ENCODE measurements at places on chromosomes 4 and X.

GRCh38 chr4:8754634-8755589 is 116.7 kb downstream of the HMX1 start:
- DNase-seq: no peak

GRCh38 chr4:128835498-128836222 is 26.2 kb downstream of the JADE1 start:
- DNase-seq: no peak

- DNase-seq: no peak
Observed at GRCh38 chrX:11427453-11428071, 134.3 kb downstream of the AMELX start.

DNA sequence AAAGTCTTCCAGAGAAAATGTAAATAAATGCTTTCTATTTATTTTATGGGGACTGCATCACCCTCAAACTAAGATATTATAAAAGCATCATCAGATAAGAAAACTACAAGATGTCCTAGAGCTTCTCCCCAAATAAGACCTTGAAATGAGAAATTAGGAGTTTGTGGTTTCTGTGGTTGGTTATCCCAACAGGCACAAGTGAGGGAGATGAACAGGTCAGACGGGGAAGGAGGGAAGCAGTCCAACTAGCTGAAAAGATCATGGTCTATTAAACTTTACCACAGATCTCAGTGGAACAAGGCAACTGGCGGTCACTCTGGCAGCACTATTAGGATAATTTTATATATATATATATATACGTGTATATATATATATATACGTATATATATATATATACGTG is 319.3 kb upstream of the GRID2 start:
- no peak for DNase-seq

DNA sequence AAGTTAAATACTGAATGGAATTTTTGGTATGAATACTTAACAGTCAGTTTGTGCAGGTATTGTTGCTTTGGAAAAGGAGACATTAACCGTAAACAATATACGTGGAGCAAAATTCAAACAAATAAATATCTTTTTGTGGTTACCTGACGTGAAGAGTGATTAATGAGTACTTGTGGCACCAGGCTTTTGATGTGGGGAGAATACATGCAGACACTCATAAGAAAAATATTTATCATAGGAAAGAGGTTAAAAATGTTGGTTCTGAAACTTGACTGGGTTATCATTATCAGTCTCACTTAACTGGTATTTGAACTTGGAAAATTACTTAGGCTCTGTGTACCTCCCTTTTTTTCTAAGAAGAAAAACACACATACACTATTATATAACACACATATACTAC is 136.4 kb upstream of the NDST4 start:
- DNase-seq: no peak

DNA sequence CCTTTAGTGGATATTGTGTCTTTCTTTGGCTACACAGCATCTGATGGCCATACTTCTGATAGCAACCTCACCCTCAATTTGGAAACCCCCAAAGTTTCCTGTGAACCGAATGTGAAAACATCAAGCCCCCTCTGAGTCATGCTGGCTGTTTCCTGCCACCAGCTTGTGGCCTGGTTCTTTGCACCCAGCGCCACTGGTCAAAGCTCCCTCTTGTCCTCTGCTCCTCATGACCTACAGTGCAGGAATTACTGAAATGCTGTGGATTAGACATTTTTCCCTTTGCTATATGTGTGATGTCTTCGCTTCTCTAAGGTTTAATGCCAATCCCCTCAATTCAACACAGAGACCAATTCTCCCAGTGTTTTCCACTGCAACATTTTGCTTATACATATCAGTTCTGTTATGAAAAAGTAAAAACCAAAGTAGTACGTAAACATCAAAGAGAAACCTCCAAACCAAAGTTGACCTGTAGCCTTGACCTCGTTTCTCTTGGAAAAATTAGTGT is 224.0 kb upstream of the TENM3 start:
- DNase-seq: no peak

DNA sequence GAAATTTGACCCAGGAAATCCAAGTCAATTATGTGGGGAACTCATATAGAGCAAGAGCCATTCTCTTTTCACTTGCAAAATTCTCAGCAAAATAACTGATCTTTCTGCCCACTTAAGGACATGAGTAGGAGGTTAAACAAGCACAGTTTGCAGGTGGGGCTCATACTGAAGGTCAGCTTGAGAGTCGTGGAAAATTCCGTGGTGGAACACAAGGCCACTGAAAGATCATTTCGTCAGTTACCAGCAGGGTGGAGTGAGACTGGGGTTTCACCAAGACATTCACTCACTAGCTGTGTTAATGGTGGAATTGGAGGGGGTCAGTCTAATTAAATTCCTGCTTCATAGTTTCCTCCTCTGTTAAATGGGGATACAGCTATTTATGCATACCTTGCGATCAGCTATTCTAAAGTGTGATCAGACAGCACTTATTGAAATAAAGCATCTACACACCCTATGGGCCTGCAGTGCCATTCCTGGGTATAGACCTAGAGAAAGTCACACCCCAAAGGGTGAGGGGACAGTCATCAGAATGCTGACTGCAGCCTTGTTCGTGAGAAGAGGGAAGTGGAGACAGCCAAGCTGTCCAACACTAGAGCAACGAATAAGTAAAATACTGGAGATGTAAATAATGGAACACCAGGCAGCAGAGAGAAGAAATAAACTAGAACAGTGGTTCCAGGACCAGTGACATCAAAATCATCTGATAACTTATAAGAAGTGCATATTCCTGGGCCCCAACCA is 42.7 kb upstream of the CLNK start:
- DNase-seq: no peak

- no peak for DNase-seq
Observed at GRCh38 chrX:149021159-149021558, 483.9 kb downstream of the IDS start.

DNA sequence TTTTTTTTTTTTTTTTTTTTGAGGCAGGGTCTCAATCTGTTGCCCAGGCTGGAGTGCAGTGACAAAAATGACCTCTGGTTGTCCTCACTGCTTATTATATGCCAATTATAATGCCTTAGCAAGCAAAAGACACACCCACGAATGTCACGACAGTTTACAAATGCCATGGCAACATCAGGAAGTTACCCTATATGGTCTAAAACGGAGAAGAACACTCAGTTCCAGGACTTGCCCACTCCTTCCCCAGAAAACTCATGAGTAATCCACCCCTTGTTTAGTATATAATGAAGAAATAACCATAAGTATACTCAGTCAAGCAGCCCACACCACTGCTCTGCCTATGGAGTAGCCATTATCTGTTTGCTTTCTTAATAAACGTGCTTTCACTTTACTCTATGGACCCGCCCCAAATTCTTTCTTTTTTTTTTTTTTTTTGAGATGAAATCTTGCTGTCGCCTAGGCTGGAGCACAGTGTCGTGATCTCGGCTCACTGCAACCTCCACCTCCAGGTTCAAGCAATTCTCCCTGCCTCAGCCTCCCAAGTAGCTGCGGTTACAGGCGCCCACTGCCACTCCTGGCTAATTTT is 106.2 kb downstream of the SMIM20 start:
- DNase-seq: no peak

- no peak for DNase-seq
Observed at GRCh38 chr4:96525898-96526297, 686.0 kb downstream of the PDHA2 start.

DNA sequence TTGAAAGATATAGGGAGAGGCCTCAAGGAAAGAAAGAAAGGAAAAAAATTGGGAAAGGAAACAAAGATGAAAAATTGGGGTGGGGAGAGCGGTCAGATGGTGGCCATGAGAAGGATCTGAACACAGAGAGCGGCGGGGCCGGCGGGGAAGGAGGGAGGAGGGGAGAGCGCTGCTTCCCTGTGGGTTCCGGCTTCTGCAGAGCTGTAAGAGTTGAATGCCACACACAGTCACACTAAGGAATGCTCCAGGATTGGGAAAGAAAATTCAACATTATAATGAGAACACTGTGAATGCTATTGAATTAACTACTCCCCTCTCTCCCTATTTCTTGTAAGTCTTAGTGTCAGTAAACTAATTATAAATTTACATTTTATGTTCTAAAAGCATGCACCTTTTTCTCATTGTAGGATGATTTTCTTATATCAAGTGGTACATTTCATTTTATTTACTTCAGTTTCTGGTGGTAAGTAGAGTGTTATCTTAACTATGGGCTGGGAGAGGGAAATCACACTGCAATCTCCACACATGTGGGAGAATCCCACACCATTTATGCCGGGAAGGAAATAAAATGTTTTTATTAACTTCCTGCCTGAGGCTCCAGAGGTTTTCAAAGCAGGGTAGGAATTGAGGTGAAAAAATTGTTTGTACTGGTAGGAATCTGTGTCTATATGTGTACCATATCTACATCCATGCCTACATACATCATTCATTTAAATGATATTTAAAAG is 904 bp downstream of the F11 start:
- no peak for DNase-seq

DNA sequence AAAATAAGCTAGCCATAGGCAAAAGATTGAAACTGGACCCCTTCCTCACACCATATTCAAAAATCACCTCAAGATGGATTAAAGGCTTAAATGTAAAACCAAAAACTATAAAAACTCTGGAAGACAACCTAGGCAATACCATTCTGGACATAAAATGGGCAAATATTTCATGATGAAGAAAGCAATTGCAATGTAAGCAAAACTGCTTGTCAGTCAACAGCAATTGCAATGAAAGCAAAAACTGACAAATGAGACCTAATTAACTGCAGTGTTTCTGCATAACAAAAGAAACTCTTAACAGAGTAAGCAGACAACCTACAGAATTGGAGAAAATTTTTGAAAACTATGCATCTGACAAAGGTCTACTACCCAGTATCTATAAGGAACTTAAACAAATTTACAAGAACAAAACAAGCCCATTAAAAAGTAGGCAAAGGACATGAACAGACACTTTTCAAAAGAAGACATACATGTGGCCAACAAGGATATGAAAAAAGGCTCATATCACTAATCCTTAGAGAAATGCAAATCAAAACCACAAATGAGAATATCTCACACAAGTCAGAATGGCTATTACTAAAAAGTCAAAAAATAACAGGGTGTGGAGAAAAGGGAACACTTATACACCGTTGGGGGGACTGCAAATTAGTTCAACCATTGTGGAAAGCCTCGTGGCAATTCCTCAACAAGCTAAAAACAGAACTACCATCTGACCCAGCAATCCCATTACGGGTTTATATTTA is 46.7 kb downstream of the CFAP299 start:
- DNase-seq: no peak

GRCh38 chr4:74426101-74426500 is 18.8 kb upstream of the AREG start:
- no peak for DNase-seq

GRCh38 chrX:84735025-84735424 is 232.8 kb upstream of the HDX start:
- DNase-seq: no peak

GRCh38 chr4:16082426-16083240 is 1.2 kb downstream of the PROM1 start:
- peak; percentile 86 for DNase-seq

- no peak for DNase-seq
Observed at GRCh38 chr4:95193391-95194224, 355.2 kb downstream of the UNC5C start.

GRCh38 chrX:105098201-105098600 is 122.3 kb downstream of the TEX13A start:
- no peak for DNase-seq

DNA sequence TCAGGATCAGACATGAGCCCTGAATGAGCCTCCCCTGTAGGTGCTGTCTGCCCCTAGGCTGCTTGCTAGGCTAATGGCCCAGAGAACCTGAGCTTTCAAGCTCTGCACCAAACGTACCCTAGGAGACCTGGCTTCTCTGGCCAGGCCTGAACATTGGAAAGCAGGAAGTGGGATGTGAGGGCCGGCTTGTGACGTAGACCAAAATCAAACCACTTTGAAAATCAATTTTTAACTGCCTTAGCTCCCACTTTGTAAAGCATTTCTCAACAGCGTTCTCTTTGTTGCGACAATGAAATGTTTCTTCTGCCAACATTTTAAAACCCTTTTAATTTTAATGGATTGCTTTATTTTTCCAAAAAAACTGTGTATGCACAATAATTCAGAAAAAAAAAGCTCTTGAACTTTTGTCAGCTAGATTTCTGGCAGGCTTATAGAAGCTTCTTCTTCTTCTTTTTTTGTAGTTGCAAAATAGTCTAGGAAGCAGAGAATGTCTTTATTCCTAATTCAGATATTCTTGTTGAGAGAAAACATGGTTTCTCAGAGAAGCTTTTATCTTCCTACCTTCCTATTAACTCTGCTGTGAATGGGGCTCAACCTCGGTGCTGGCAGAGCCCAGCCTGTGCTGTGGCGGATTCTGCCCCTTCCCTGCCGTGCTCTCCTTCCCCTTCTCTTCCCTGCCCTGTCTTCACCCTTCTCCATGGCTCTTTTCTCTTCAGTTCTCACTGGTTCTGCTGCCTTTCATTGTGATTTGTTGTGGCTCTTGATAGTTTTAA is 145.2 kb upstream of the SFRP2 start:
- no peak for DNase-seq

DNA sequence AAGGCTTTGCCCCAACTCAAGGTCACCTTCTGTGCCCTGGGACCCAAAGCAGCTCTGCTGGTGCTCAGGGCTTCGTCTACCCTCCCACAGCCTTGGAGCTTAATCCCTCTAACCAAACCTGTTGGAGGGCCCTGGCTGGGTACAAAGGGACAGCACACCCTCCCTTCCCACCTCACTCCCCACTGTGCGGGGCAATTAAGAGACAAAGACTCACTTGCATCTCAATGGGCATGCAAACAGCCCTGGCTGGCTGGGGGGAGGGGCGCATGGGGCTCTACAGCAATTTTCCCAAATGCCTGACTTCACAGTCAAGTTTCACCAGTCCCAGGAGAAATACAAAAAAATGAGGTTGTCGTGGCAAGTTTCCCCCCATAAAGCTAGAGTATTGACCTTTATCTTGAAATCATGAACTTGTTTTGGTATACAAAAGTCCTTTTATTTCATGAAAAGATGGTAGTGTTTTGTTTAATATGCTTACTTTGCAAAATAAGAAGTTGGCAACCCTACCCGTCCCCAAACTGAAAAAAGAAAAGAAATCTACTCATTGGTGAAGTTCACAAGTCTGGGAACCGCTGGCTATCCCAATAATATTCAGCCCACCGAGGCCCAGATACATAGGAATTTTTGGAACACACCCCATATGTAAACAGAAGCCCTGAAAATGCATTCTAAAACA is 4.1 kb upstream of the CD99L2 start:
- no peak for DNase-seq

DNA sequence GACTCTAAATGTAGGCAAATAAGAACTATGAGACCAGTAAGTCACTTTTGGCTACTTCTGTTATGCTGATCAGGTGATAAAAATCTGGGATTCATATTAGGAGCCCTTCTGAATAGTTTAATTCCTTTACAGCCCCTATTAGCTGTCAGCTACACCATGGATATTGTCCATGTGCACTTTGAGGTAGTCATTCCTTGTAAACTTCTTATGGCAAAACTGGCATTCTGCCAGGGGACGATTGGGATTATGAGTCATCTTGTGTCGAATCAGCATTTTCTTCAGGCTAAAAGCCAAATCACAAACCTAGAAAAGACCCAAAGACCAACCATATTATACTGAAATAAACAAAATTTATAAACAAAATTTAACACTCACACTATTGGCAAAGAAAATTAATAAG is 227.6 kb downstream of the PRDM5 start:
- no peak for DNase-seq

- no peak for DNase-seq
Observed at GRCh38 chr4:57373991-57374390, 263.8 kb upstream of the IGFBP7 start.
